GM12864 (cell line): ENCODE measurements at places on chromosomes 1 and 21.

DNA sequence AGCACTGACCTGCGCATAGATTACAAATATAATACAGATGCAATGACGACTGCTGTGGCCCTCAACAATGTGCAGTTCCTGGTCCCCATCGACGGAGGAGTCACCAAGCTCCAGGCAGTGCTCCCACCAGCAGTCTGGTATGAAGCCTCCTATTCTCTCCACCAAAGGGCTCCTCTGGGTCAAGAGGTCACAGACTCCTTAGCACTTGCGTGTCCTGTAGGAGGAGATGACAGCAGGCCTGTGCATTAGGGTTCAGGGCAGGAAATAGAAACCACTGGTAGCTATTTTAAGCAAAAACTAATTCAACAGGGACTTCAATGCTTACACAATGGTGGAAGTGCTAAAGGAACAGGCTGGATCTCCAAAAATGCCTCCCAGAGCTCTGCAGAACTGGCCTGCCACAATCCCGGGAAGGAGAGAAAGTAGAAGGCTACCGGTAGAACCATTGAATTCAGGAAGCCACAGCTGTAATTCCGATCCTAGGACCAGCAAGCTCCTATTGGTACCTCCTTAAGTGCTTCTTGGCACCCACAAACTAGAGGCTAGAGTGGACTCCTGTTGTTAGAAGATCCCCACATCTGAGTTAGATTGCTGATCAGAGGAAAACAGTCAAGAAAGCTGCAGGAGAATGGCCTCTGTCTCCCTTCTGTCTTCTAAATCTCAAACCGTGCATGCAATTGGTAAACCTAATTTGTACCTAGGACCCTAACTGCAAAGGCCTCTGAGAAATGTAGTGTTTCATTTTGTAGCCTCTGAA, 12.7 kb upstream of the DYNLT5 start:
- DNase-seq, result no peak

DNA sequence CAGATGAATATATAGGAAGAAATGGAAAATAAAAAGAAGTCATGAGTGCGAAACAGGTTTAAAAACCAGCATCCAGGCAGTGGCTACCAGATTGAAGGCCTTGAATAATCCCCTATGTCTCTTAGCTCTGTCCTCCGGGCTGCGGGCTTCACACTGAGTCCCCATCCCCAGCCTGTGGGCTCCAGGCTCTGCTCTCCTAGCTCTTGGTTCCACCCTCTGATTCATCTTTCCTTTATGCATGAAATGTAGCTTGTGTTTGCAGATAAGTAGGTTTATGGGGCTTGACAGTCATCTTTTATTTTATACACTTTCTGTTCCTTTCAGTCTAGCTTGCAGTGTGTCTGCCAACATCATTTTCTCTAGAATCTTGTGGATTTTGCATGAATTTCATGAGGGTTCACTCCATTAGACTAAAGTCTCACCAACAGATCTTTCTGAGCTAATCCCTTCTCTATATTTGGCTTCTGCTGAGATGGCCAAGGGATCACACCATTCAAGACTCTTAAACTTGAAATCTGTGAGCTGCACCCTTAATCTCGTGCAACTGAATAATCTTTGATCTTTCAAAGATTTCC, 174.5 kb downstream of the PLPPR4 start:
- DNase-seq, result no peak

DNA sequence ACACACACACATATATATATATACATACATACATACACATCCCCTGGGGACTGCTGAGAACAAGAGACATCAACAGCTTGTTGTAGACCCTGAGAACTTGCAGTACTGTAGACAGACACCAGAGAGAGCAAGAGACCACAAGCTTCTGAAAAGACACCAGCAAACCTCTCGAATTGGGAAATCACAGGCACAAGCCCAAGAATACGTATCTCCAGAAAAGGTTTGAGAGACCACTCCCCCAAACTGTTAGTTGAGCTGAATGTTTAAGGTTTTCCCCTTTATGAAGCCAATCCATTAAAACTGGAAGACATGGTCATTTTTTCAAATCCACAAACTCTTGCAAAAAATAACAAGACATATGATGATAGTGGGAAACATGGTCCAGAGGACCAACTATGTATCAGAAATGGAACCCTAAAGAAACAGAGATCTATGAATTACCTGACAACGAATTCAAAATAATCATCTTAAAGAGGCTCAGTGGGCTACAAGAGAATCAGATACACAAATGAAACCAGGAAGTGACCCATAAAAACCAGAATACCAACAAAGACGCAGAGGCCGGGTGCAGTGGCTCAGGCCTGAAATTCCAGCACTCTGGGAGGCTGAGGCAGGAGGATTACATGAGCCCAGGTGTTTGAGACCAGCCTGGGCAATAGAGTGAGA, 45.1 kb downstream of the SLC2A1 start:
- DNase-seq, result peak; percentile 68

GRCh38 chr1:214281720-214282629, 1.0 kb downstream of the SMYD2 start:
- DNase-seq, result no peak

DNA sequence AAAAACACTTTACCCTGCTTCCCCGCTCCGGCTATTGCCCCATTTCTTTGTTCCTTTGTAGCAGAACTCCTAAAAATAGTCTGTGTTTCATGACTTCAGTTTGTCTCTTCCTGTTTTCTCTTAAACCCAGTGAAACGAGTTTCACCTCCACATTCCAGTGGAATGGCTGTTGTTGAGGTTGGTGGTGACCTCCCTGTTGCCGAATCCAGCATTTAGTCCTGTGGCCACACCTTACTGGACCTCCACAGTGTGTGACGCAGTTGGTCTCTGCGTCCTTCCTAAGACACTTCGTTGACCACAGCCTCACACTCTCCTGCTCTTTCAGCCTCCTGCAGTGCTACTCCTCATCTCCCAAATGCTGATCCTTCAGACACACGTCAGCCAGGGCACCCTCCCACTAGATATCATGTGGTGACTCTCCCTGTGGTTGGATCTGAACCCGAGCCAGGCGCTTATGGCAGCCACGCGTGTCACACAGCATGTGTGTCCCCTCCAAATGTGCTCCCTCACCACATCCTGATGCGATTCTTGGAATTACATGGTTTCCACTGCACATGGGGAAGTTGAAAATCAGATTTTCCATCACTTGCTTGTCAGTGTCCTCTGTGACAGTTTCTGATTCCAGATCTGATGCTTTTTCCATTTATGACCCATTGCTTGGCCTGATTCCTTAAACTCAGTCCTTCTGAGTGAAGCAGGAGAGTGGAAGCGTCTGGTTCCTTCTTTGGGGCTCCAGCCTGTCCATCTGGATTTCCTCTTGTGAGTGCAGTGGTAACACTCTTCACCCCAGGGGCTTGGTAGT, 99.1 kb upstream of the ARTN start:
- no peak for DNase-seq

- DNase-seq, result no peak
Observed at GRCh38 chr1:197982256-197982655, 65.1 kb downstream of the LHX9 start.

- DNase-seq, result no peak
Observed at GRCh38 chr1:27872802-27873551, 633 bp downstream of the THEMIS2 start.

- DNase-seq, result no peak
Observed at GRCh38 chr1:214514032-214514818, 37.2 kb downstream of the PTPN14 start.

DNA sequence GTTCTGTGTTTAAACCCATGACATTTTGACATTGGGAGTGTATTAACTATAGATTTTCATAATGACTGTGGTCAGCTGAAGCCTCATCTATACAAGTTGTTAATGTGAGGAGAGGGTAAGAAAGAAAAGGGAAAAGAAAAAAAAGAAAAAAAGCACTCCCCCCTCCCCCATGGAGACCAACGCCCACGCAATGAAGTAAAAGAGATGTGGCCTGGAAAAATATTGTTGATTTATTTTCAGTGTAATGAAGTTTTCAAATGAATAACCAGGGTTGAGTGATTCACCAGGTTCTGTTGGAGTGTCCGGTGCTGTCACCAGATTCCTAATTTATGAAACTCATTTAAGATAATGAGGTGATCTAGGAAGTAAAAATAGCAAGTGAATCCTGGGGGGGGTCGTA, 4.7 kb downstream of the RNF220 start:
- DNase-seq, result no peak
